ENCODE measurements at places on chromosomes 6 and 20.

- DNase-seq = no peak
Observed at GRCh38 chr6:142058551-142059290, 74.0 kb upstream of the GJE1 start.

DNA sequence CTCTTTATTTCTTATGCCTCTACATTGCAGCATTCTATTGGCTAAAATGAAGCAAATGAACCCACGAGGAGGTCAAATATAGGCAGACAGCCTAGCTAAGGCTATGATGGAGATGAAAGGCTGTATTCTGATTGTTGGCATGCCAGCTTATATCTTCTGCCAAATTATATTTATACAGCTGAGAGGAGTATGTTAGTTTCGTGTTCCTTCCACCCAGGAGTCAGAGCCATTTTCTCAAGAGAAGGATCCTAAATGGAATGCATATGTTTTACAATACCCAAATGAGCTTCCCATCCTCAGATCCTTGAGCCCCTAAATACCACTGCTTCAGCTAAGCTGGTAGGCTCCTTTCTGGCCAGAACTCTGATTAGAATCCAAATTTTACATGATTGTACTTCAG, 178.4 kb upstream of the HDDC2 start:
- no peak for DNase-seq

- DNase-seq = peak; percentile 46
Observed at GRCh38 chr20:44422083-44422482, 53.6 kb upstream of the TTPAL start.

DNA sequence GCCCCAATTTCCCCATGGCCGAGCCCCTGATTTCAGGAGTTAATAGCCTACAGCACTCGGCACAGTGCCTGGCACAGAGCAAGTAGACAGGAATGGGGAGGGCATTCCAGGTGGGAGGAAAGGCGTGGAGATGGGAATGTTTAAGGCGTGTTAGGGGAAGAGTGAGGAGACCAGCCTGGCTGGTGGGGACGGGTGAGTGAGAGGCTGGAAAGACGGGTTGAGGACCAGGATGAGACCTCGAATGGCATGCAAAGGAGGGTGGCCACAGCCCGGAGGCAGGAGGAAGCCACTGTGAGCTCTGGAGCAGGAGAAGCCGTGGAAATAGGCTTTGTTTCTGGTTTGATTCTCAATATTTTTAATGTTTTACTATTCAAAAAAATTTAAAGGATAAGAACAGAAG, 49.5 kb downstream of the CEBPB start:
- no peak for DNase-seq

GRCh38 chr20:49646528-49646927, 67.2 kb downstream of the B4GALT5 start:
- no peak for DNase-seq

- DNase-seq = no peak
Observed at GRCh38 chr6:34332251-34333198, 59.9 kb downstream of the NUDT3 start.

DNA sequence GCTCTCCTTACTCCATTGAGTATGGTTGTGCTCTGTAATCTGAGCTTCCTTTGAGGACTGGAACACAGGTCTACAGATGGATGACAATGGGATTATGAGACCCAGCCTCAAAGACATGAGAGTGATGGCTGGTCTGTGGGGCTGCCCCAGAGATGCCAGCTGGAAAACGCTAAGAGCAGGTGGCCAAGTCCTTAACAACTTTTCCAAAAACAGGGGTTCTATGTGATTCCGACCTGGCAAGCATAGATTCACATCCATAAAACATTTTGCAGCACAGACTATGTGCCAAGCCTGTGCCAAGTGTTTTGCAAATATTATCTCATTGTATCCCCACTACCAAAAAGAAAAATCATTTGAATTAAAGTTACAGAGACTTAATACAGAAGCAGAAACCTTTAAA, 270.4 kb downstream of the PTPRT start:
- no peak for DNase-seq

DNA sequence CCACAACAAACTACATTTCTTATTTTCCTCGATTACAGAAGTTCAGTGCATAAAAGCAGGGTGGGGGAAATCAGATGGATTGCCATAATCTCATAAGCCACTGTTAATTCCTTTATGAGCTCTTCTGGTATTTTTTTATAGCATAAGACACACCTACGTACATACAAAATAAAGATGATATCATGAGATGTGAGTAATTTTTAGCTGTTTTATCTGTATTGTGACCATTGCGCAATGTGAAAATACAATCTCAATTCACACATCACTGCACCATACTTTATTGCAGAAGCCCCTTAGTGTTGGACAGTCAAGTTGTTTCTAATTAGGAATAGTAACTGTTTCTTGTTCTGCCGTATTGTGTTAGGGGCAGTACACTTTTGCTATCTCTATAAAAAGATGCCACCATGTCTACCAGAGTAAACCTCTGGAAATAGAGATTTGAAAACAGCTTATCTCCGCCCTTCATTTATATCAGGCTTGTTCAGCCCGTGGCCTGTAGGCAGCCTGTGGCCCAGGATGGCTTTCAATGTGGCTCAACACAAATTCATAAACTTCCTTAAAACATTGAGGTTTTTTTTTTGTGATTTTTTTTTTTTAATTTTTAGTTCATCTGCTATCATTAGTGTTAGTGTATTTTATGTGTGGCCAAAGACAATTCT, 90.4 kb downstream of the FARS2 start:
- DNase-seq = no peak

- DNase-seq = no peak
Observed at GRCh38 chr20:17617868-17618672, 48.2 kb downstream of the DSTN start.

DNA sequence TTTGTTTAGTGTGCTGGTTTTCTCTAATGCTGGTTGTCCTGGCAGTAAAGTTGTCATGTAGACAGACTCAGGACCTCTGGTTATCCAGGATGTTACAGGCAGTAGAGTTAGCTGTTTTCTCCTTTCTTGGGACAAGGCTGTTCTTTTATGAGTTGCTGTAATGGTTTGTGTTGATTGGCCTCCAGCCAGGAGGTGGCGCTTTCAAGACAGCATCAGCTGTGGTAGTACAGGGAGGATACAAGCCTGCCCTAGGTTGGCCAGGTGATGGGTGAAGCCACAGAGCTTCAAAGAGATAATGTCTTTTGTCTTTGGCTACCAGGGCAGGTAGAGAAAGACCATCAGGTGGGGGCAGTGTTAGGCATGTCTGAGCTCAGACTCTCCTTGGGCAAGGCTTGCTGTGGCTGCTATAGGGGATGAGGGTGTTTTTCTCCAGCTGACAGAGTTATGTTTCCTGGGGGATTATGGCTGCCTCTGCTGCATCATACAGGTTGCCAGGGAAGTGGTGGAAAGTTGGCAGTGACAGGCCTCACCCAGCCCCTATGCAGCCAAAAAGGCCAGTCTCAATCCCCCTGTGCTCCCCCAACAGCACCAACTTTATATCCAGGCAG, 127.2 kb upstream of the TAB2 start:
- DNase-seq = peak; percentile 53

DNA sequence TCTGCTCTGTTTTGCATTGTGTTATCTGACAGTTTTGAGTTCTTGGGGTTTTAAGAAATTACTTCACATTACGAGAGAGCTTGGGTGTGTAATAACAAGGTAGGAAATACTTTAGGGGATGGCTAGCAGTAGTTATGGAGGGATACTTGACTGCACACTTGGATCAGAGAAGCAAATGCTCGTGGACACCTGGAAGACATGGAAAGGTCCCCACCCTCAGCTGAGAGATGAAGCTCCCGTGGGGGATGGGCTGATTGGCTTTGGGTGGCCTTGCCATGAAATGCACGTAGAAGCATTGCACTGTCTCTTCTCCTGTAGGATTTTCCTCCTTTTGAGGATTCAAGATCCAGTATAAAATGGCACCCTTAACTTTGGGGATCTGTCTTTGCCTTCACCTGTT, 61.5 kb upstream of the UNC93A start:
- no peak for DNase-seq

DNA sequence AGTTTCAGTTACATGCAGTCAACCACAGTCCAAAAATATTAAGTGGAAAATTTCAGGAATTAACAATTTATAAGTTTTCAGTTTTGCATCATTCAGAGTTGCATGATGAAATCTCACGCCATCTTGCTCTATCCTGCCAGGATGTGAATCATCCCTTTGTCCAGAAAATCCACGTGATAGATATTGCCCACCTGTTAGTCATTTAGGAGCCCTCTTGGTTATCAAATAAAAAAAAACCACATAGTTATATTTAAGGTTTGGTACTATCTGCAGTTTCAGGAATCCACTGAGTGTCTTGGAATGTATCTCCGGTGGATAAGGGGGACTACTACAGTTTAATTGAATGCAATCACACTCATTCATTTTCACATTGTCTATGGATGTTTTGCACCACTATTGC, 1249.0 kb upstream of the CITED2 start:
- DNase-seq = peak; percentile 83

GRCh38 chr6:6746333-6746969, 157.9 kb downstream of the LY86 start:
- no peak for DNase-seq

- DNase-seq = peak; percentile 88
Observed at GRCh38 chr20:44714701-44715498, at the start of gene CCN5. CCN5 (plus strand) TSS chr20:44715369; CDS start chr20:44715391, 22 bp downstream.

DNA sequence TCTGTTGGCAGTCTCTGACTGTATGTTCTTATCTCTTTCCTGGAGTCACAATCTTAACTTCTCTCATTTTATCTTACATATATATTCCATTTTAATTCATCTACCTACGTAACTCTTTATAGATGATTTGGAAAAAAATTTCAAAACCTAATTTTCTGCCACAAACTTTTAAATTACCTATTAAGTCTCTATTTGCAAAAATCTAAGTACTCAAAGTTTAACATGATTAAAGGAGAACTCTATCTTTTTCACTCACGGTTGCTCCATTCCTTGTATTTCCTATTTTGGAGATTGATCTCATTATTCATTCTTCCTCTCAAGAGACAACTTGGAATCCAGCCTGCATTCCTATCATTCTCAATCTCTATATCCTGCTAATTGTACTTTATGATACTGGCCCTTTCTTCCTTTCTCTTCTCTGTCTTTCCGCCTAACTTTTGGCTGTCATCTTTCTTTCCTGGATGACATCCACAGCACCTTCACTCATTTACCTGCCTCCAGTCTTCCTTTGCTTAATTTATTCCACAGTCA, 1071.1 kb upstream of the CITED2 start:
- peak; percentile 70 for DNase-seq

DNA sequence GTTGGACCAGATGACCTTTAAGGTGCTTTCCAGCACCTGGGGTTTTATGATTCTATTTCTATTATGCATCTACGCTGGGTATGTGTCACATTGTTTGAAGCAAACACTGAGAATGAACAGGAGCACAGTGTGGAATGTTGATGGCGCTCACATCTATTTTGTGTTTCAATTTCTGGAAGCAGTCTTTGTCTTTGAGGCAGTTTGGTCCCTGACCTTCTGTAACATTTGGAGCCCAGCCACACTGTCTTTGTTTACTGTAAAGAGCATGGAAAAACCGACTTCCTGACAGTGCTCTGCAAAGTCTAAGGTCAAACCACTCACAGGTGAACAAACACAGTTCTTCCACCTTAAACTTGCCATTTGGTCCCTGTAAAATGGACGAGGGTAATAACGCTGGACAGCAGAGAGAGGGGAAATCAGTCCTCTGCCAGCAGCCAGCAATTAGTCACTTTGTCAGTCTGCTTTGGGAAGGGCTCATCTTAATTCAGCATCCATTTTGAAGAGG, 155.5 kb downstream of the PRL start:
- no peak for DNase-seq

DNA sequence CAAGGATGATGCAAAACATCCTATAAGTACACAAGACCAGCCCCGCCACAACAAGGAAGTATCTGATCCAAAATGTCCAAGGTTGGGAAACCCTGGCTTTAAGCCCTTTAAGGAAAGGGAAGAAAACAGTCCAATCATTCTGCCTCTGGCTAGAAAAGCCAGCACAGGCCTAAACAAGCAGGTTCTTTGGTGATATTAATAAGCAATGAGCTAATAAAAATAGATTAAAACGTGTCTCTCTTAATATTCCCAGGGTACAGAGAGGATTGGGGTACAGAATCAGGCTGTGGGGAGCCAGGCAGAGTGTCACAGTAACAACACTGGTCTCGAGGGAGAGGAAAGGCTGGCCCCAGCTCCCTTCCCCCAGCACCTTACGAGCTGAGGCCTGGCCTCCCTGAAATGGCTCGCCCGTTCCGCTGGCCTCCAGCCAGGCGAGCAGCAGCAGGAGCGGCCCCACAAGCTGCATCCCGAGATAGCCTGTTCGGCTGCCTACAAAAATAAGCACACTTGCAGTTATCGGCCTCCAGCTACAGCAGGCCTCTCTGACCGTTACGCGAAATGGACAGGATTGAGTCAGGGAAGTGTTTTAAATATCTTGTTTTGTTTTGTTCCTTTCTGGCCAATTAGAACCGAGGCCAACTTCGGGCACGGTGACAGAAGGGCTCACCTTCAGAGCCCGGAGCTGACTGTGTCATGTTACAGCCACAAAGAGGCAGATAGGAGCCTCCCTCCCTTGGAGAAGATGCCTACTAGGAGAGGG, 4.0 kb upstream of the ZMYND8 start:
- DNase-seq = peak; percentile 93

- peak; percentile 62 for DNase-seq
Observed at GRCh38 chr6:124226396-124226795, 422.7 kb downstream of the NKAIN2 start.

DNA sequence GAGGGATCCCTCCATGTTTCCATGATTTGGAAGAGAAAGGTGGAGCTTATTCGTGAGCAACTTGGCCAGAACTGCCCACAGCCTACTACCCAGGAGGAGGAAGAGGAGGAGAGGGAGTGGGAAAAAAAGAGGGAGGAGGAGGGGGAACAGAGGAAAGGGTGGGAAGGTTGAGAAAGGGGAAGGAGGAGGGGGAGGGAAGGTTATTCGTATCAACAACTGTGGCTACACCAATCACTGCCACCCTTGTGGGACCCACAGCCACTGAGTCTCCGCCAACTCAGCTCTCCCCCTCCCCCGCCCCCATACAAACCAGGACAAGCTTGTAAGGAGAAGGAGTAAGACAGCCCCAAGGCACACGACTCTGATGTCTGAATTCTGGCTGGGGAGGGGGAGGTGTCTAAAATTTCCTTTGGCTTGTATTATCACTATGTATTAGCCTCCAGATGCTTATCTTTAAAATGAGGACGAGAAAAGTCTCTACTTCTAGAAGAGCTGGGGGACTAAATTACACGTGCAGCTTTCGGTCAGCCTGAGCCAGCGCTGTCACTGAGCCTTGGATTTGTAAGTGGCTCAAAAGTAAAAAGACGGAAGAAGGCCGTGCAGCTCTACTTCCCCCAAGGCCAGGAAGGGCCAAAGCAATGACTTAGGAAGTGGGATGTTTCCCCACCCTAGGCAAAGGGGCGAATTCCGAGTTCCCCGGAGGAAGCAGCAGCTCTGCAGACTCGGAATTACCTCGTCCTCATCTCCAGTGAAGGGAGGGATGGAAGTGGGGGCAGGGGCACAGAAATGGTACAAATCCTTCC, 1.0 kb downstream of the FKBP1A start:
- peak; percentile 76 for DNase-seq

GRCh38 chr6:30363459-30363858, 18.5 kb downstream of the RPP21 start:
- no peak for DNase-seq

GRCh38 chr6:90384720-90385119, 88.1 kb upstream of the BACH2 start:
- no peak for DNase-seq

- DNase-seq = peak; percentile 40
Observed at GRCh38 chr6:144447472-144447871, 162.3 kb downstream of the UTRN start.

- peak; percentile 53 for DNase-seq
Observed at GRCh38 chr6:134474955-134475354, 157.0 kb upstream of the SGK1 start.

Data from amniotic epithelial cell (primary cell).